Stimulated activated CD4-positive, alpha-beta T cell treated with anti-CD3 and anti-CD28 coated beads, Interleukin-1b, Interleukin-23, amount 100 ng/mL, for 1 hour (primary cell): ENCODE measurements at places on chromosomes 12 and 14.

DNA sequence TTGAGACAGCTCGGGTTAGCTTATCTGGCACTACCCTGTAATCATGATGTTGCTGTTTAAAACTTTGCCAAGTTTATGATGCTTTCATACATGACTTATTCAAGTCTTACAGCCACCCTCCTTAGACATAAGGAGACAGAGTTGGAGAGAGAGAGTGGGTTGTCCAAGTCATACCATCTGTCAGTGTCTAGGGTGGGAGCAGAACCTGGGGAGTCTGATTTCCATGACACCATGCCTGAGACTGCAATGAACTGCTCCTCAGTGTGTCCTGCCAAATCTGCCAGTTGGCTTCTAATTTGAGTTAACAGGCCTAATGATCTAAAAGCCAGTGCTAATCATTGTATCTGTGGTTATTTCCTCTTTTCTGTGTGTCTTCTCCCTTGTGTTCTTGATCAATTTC is 43.7 kb upstream of the PHC1 start:
- no peak for DNase-seq

DNA sequence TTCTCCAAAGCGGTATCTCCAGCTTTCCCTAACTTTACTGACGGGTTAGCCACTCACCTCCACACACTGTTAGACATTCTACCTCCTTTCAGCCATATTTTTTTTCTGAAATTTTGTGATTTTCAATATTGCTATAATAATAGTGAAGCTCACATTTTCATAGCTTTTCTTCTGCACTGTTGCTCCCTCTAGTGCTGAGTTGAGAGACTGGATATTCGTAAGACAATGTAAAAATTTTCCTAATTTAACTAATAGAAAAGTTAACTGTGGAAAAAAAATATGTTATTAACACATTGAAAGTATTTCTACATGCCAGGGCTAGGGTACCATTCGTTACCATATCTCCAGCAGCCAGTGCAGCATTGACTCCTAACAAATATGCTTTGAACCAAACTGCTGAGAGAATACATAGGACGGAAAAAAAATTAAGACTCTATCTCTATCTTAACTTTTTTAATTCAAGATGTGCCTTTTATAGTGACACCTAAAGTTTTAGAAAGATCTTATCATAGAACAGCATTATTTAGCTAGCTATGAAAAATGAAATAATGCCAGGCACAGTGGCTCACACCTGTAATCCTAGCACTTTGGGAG is 48.7 kb upstream of the ABCC9 start:
- DNase-seq, result no peak

GRCh38 chr12:121799156-121799841 is 4.5 kb upstream of the SETD1B start:
- no peak for DNase-seq

DNA sequence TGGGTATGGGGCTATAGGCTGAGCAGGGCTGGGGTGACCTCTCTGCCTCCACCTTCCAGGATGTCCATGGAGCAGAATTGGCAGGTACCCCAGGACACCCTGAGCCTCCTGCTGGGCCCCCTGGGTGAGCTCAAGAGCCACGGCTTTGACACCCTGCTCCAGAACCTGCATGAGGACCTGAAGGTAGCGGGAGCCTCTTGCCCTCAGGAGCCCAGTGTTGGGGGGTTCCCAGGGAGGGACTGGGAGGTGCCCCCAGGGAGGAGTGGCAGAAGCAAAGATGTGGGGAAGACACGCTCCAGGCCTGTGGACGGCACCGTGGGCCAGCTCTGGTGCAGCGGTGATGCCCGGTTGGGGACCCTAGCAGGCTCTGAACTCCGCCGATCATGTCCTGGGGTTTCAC is 8.3 kb downstream of the TNFAIP2 start:
- no peak for DNase-seq

DNA sequence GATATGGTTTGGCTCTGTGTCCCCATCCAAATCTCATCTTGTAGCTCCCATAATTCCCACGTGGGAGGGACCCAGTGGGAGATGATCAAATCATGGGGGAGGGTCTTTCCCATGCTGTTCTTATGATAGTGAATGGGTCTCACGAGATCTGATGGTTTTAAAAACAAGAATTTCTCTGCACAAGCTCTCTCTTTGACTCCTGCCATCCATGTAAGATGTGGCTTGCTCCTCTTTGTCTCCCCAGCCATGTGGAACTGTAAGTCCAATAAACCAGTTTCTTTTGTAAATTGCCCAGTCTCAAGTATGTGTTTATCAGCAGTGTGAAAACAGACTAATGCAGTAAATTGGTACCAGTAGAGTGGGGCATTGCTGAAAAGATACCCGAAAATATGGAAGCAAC is 146.2 kb downstream of the DPF3 start:
- DNase-seq, result no peak
